ENCODE measurements at places on chromosomes 16 and 17. TPM values are rescaled to one million over a fixed set of nuclear protein-coding genes. Genes with fewer than 3 reads are reported as not detected.

TPSAB1 gene
- total RNA-seq: 2.6 TPM

CNGB1 gene
- total RNA-seq: 0.04 TPM

HSF4 gene
- total RNA-seq: 3.0 TPM

WNT9B gene
- total RNA-seq: 0.04 TPM

NPIPA8 gene
- total RNA-seq: 0.22 TPM

CCDC78 gene
- 0.18 TPM for total RNA-seq

TBC1D3G gene
- total RNA-seq: not detected

CENPV gene
- total RNA-seq: 38.1 TPM

GRB7 gene
- 0.40 TPM for total RNA-seq

PNMT gene
- 3.2 TPM for total RNA-seq

MYLK3 gene
- 14.8 TPM for total RNA-seq

TPSD1 gene
- not detected for total RNA-seq

AMZ2 gene
- total RNA-seq: 70.0 TPM

ARHGDIG gene
- total RNA-seq: 1.0 TPM

TBC1D3K gene
- not detected for total RNA-seq

KRT25 gene
- total RNA-seq: 0.35 TPM

TMC7 gene
- total RNA-seq: 0.84 TPM

CCL7 gene
- not detected for total RNA-seq

ABCA9 gene
- 13.4 TPM for total RNA-seq

FBXO31 gene
- total RNA-seq: 21.5 TPM

LRRC37B gene
- 10.3 TPM for total RNA-seq

ACAP1 gene
- total RNA-seq: 12.1 TPM

TBC1D3C gene
- not detected for total RNA-seq

PDPK1 gene
- total RNA-seq: 14.9 TPM

EPOP gene
- 0.31 TPM for total RNA-seq

CYGB gene
- total RNA-seq: 12.8 TPM

CYLD gene
- total RNA-seq: 29.1 TPM

RHBDF1 gene
- 20.6 TPM for total RNA-seq

RAB37 gene
- total RNA-seq: 0.53 TPM

ACLY gene
- 39.6 TPM for total RNA-seq

OTOA gene
- 0.13 TPM for total RNA-seq

SRL gene
- total RNA-seq: 365 TPM

CXCL16 gene
- total RNA-seq: 1.7 TPM

G6PC3 gene
- total RNA-seq: 16.1 TPM

CEMP1 gene
- 0.04 TPM for total RNA-seq

GPRC5C gene
- 56.0 TPM for total RNA-seq

NACA2 gene
- 0.22 TPM for total RNA-seq

PRSS33 gene
- not detected for total RNA-seq

PMM2 gene
- 26.2 TPM for total RNA-seq

ZDHHC1 gene
- total RNA-seq: 20.4 TPM

TERB1 gene
- total RNA-seq: not detected

FOXJ1 gene
- total RNA-seq: 0.09 TPM

KRT9 gene
- total RNA-seq: not detected

VPS4A gene
- 17.9 TPM for total RNA-seq

DLG4 gene
- total RNA-seq: 12.7 TPM

SHISA6 gene
- 3.2 TPM for total RNA-seq

UBE2I gene
- 30.0 TPM for total RNA-seq

EPX gene
- total RNA-seq: 0.09 TPM

C17orf58 gene
- total RNA-seq: 14.0 TPM
